Nephron progenitor cell (in vitro differentiated cells): ENCODE measurements at places on chromosomes 1 and 21.

- no peak overlapping the region for H3K4me3 ChIP-seq
- no peak overlapping the region for H3K27ac ChIP-seq
- peaks cover 5% of the 10 kb centered on the region for H3K4me1 ChIP-seq
Measured at GRCh38 chr1:66489972-66490601, 43.9 kb upstream of the SGIP1 start.

DNA sequence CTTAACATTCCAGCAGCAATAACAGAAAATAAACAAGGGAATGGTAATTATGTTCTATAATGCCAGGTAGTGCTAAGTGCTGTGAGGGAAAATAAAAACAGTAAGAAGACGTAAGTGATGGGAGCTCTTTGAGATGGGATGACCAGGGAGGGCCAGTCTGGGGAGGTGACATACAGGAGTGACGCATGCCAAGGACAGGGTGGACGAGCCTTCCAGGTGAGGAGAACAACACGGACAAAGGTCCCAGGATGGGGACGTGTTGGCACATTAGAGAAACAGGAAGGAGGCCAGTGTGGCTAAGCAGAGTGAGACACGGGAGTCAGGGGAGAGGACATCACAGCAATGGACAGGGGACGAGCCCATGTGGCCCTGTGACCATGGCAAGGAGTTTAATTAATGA, 11.7 kb upstream of the LRRC52 start:
- DNase-seq, result no peak
- peaks cover 8% of the 10 kb centered on the region for H3K27me3 ChIP-seq
- no peak overlapping the region for H3K4me3 ChIP-seq
- no peak overlapping the region for H3K27ac ChIP-seq
- H3K36me3 ChIP-seq, result no peaks in the 10 kb centered on the region

GRCh38 chr1:38580594-38580993, 279.0 kb downstream of the RRAGC start:
- no peak for DNase-seq
- peaks cover 70% of the 10 kb centered on the region for H3K4me1 ChIP-seq
- H3K36me3 ChIP-seq, result no peaks in the 10 kb centered on the region
- peaks cover 52% of the 10 kb centered on the region for H3K27me3 ChIP-seq
- H3K4me3 ChIP-seq, result peak overlapping the region; percentile 39

- H3K4me3 ChIP-seq, result no peak overlapping the region
- H3K4me1 ChIP-seq, result peaks cover 13% of the 10 kb centered on the region
- no peak overlapping the region for H3K27ac ChIP-seq
- peaks cover 38% of the 10 kb centered on the region for H3K27me3 ChIP-seq
Measured at GRCh38 chr1:205585169-205585834, 46.5 kb downstream of the ELK4 start.

DNA sequence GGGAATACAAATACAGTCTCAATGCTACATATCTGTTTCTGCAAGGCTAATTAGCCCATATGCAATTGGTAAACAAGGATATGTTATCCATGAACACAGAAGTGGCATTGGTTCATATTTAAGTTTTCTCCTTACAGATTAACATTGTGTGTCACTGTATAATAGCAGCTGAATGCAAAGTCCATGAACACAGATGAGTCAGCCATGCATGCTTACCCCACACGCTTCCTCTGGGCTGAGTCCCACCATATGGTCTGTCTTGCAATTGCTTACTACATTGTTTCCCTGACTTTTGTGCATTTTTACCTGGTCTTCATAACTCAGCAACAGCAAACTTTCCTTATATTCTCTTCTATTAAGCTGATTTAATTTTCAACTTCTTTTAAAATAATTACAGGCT, 41.5 kb upstream of the TSNAX start:
- H3K36me3 ChIP-seq, result no peaks in the 10 kb centered on the region
- H3K4me3 ChIP-seq, result no peak overlapping the region
- no peaks in the 10 kb centered on the region for H3K4me1 ChIP-seq
- no peak for DNase-seq
- H3K27ac ChIP-seq, result no peak overlapping the region
- no peaks in the 10 kb centered on the region for H3K27me3 ChIP-seq

DNA sequence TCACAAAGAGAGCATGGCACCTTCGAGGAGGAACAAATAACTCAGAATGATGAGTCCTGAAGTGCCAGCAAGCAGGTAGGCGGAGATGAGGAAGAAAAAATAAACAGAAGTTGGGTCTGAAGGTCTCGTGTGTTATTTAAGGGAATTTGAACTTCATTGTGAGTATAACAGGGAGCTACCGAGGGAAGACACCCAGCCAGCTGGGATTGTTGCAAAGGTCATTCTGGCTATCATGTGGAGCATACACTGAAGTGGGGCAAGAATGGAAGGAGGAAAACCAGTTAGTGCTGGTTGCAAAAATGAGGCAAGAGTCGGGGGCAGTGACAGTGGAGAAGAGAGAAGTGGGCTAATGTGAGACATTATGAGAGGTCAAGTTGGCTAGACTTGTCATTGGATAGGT, 53.6 kb upstream of the RAP1A start:
- H3K4me1 ChIP-seq, result no peaks in the 10 kb centered on the region
- no peak overlapping the region for H3K4me3 ChIP-seq
- H3K36me3 ChIP-seq, result no peaks in the 10 kb centered on the region
- no peak for DNase-seq
- peaks cover 9% of the 10 kb centered on the region for H3K27me3 ChIP-seq

DNA sequence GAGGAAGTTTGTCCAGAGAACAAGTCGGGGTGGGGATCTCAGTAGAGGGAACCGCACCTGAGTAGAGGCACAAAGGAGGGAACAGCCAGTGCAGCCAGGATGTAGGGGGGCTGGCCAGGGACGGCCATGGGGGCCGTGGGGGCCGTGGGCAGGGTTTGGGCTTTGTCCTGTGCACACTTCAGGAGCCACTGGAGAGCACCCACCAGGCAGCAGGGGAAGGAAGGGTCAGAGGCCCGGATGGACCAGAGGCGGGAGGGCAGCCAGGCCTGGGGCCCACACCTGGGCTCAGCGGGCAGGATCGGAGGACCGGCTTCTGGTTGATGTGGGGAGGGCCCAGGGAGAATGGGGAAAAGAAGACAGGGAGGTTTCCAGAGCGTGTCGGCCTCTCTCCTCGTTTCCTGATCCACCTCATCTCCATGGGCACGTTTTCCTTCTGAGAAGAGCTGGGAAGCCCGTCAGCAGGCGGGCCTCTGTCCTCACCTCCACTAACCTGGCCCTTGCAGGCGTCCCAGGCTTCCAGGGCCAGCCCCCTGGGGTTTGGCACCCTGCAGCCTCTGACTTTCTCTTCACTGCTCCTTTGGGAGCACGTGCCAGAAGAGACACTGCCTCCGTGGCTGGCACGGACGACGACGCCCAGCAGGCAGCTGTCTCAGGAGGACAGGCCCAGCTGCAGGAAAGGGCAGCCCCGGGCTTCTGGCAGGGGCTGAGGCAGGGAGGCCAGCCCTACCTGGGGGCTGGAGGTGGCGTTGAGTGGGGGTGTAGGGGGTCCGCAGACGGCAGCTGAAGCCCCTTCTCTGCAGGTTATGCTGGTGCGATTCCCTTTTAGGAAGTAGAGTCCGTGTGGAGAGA, 16.8 kb upstream of the PDXK start:
- H3K4me1 ChIP-seq, result peaks cover 49% of the 10 kb centered on the region
- DNase-seq, result no peak
- no peak overlapping the region for H3K4me3 ChIP-seq
- peaks cover 8% of the 10 kb centered on the region for H3K36me3 ChIP-seq
- H3K27me3 ChIP-seq, result peaks cover 6% of the 10 kb centered on the region

- no peaks in the 10 kb centered on the region for H3K27me3 ChIP-seq
- no peak overlapping the region for H3K4me3 ChIP-seq
- no peak for DNase-seq
- H3K27ac ChIP-seq, result peak overlapping the region; percentile 60
- H3K36me3 ChIP-seq, result peaks cover 72% of the 10 kb centered on the region
Measured at GRCh38 chr1:153849487-153850185, 73.1 kb downstream of the GATAD2B start.

- H3K27me3 ChIP-seq, result peaks cover 17% of the 10 kb centered on the region
- peaks cover 11% of the 10 kb centered on the region for H3K4me1 ChIP-seq
- DNase-seq, result no peak
- no peak overlapping the region for H3K4me3 ChIP-seq
Measured at GRCh38 chr1:181508486-181509165, 25.3 kb downstream of the CACNA1E start.

GRCh38 chr1:9863371-9863770, 39.6 kb upstream of the CLSTN1 start:
- H3K27me3 ChIP-seq, result peaks cover 4% of the 10 kb centered on the region
- H3K4me3 ChIP-seq, result no peak overlapping the region
- H3K4me1 ChIP-seq, result peaks cover 21% of the 10 kb centered on the region

- H3K36me3 ChIP-seq, result no peaks in the 10 kb centered on the region
- H3K27me3 ChIP-seq, result peaks cover 43% of the 10 kb centered on the region
- DNase-seq, result no peak
- no peak overlapping the region for H3K4me3 ChIP-seq
- no peak overlapping the region for H3K27ac ChIP-seq
Measured at GRCh38 chr1:31568895-31569595, 7.3 kb upstream of the TINAGL1 start.

DNA sequence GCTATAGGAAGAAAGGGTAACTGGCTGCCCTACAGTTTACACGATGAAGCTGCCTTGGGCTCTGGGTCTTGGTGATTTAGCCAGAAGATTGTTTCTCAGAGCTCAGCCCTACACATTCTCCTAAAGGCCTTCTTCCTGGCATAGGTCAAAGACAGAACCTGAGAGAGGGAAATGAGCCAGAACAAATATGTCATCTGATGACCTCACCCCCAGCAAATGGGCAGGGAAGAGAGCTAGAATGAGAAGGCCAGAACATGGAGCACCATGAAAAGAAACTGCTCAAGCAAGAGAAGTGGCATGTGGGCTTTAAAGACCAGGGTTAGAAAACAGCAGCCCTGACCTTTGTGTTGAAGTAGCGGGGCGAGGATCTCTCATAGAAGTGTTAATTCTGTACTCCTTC, 5.5 kb upstream of the ILDR2 start:
- no peaks in the 10 kb centered on the region for H3K36me3 ChIP-seq
- no peak overlapping the region for H3K4me3 ChIP-seq
- no peak for DNase-seq

DNA sequence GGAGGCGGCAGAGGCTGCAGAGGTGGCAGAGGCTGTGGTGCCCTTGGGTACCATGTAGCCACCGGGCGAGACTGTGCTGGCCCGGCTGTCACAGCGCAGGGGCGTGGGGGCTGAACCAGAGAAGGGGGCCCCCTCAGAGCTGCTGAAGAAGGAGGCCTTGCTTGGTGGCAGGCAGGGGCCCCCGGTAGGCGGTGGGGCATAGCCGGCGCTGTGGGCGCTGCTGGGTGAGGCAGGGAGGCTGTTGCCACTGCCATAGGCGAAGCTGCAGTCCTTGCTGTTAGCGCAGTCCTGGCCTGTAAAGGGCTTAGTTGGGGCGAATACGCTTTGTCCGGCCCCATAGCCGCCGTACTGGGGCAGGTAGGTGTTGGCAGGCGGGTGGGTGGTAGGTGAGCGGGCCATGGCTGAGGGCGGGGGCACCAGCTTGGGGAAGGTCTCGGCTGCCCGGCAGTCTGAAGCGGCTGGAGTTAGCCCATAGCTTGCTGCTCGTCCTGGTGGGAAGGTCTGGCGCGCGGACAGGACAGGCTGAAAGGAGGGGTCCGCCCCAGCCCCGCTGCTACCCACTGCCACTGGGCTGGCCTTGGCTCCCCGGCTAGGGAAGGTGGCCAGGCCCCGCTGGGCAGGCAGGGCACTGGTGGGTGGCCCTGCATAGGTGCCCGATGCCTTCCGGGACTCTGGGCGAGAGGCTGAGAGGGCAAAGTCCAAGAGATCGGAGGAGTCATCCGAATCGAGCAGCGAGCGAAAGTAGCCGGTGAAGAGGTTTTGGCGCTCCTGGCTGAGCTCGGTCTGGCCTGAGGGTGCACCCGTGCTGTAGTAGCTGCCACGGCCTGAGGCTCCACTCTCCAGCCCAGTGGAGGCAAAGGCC, 54.9 kb downstream of the AHDC1 start:
- no peak for DNase-seq
- peaks cover 30% of the 10 kb centered on the region for H3K4me1 ChIP-seq
- no peak overlapping the region for H3K4me3 ChIP-seq
- peaks cover 37% of the 10 kb centered on the region for H3K36me3 ChIP-seq
- H3K27me3 ChIP-seq, result no peaks in the 10 kb centered on the region

GRCh38 chr1:247551721-247552120, 2.8 kb downstream of the GCSAML start:
- no peaks in the 10 kb centered on the region for H3K27me3 ChIP-seq
- H3K4me3 ChIP-seq, result no peak overlapping the region
- no peaks in the 10 kb centered on the region for H3K36me3 ChIP-seq
- DNase-seq, result no peak
- H3K27ac ChIP-seq, result peak overlapping the region; percentile 31
- H3K4me1 ChIP-seq, result no peaks in the 10 kb centered on the region

GRCh38 chr1:8416881-8417280, 99.0 kb downstream of the SLC45A1 start:
- no peak for DNase-seq
- no peak overlapping the region for H3K27ac ChIP-seq
- no peaks in the 10 kb centered on the region for H3K27me3 ChIP-seq
- H3K4me3 ChIP-seq, result no peak overlapping the region
- H3K36me3 ChIP-seq, result peaks cover 70% of the 10 kb centered on the region

DNA sequence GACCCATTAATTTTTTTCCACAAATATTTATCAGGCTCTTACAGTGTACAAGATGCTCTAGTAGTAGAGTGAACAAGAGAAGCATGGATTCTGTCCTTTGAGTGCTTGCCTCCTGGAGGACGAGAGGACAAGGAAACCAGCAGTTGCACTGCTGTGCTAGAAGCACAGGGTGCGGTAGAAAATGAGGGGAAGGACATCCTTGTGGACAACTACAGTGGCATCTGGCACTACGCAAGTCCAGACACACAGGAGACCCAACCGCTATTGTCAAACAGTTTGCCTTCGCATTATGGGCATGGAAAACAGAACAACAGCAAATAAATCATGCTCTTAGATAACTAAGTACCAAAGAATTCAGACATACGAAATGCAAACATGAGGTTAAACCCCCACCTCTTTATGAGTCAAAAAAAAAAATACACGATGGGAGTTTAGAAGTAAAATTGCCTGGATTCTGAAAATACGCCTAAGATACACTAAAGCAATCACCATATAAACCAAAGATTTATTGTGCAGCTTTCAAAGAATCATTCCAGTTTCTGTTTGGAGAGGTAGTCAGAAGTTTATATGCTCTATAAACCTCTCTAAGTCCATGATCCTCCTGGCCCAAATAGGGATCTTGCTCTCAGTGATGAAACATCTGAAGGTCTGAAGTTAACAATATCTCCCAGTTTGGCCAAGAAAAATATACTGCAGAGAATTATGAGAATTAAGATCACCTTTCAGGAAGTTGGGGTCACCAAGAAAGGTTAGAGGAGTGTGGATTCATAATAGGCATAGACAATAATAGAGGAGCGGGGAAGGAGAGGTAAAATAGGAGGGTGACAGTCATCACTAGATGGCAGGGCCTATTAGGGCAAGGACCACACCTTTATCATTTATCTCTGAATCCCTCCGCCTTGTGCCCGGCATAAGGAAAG, 307.8 kb downstream of the NFIA start:
- H3K36me3 ChIP-seq, result peaks cover 5% of the 10 kb centered on the region
- no peak overlapping the region for H3K27ac ChIP-seq
- DNase-seq, result no peak
- no peak overlapping the region for H3K4me3 ChIP-seq

- no peak overlapping the region for H3K27ac ChIP-seq
- DNase-seq, result no peak
- H3K36me3 ChIP-seq, result peaks cover 56% of the 10 kb centered on the region
- H3K4me1 ChIP-seq, result peaks cover 45% of the 10 kb centered on the region
- H3K4me3 ChIP-seq, result no peak overlapping the region
Measured at GRCh38 chr1:173870252-173871075, 2.3 kb downstream of the ZBTB37 start.
